ENCODE measurements at places on chromosomes 3 and 15.

GRCh38 chr3:168495270-168495669 is 399.5 kb upstream of the GOLIM4 start:
- H3K4me3 ChIP-seq: no peak overlapping the region
- no peaks in the 10 kb centered on the region for H3K4me1 ChIP-seq
- no peak overlapping the region for H3K27ac ChIP-seq
- DNase-seq: no peak
- no peaks in the 10 kb centered on the region for H3K36me3 ChIP-seq

DNA sequence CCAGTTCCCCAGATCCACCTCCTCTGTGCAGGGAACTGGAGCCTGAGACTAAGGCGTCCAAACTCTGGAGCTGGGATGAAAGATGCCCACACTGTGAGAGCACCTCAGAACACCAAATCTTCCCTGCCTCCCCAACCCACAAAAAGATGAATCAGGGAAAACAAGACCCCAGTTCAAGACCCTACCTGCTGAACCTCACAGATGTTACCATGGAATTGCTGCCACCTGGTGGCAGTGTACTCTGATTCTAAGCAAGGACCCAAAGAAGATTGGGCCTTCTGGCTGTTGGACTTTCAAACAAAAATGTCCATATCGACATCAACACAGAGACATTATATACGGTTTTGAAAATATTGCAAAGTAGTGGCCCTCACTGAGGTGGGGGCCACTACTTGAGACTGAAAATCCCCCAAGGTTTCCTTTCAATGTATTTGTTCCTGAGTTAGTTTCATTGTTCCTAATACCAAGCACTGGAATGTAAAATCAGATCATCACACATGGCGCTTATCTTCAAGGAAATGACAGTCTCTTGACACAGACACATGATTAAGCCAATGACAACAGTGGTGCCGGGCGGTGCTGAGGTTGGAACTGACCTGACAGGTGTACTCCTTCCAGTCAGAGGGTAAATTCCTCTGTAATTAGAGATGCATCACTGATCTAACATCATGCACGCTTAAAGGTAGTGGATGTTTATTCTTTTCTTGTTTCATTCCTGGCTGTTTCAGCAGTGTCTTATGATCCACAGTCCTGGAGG is 67.6 kb downstream of the SLC6A11 start:
- no peak overlapping the region for H3K27ac ChIP-seq
- no peaks in the 10 kb centered on the region for H3K27me3 ChIP-seq
- no peak for DNase-seq
- H3K4me1 ChIP-seq: no peaks in the 10 kb centered on the region
- H3K4me3 ChIP-seq: no peak overlapping the region
- H3K36me3 ChIP-seq: no peaks in the 10 kb centered on the region

GRCh38 chr3:134309987-134310700 is 59.5 kb upstream of the RYK start:
- DNase-seq: no peak
- H3K4me1 ChIP-seq: peaks cover 2% of the 10 kb centered on the region
- no peaks in the 10 kb centered on the region for H3K36me3 ChIP-seq
- H3K27me3 ChIP-seq: peaks cover 69% of the 10 kb centered on the region
- H3K27ac ChIP-seq: no peak overlapping the region
- H3K4me3 ChIP-seq: no peak overlapping the region

DNA sequence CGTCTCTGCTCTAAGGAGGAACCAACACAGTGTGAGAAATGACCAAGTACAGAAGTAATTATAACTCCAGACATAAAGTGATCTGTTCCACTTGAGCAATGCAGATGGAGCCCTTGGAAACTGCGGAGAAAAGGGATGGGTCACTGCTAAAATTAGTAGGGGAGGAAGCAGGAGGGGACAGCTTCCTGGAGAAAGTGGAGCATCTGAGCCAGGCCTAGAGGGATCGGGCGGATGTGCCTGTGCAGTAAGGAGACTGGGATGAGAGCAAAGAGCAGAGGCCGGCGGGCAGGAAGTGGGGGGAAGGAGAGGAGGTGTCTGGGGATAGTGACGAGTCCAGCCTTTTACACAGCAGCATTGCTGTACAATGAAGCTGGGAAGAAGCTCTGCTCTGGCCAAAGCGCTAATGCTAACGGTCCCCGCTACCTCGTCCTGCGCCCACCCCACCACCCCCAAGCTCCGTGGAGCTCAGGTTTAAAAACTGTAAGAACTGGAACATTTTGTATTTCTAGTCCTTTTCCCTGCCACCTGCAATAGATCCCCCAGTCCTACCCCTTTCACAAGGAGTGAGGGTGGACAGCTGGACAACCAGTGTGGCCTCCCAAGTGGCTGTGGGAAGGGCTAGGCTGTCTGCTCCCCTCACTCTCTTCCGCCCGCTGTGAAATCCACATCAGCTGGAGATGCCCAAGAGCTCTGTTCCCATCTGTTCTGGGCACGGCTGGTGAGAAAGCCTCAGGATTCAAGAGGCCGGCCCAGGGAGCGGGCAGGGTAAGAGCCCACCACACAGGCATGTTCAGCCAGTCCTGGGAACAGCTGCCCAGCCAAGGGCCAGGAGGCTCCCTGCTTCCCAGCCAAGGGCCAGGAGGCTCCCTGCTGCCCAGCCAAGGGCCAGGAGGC is 53.0 kb upstream of the HES1 start:
- peaks cover 43% of the 10 kb centered on the region for H3K27me3 ChIP-seq
- H3K27ac ChIP-seq: no peak overlapping the region
- H3K4me3 ChIP-seq: no peak overlapping the region
- DNase-seq: no peak

DNA sequence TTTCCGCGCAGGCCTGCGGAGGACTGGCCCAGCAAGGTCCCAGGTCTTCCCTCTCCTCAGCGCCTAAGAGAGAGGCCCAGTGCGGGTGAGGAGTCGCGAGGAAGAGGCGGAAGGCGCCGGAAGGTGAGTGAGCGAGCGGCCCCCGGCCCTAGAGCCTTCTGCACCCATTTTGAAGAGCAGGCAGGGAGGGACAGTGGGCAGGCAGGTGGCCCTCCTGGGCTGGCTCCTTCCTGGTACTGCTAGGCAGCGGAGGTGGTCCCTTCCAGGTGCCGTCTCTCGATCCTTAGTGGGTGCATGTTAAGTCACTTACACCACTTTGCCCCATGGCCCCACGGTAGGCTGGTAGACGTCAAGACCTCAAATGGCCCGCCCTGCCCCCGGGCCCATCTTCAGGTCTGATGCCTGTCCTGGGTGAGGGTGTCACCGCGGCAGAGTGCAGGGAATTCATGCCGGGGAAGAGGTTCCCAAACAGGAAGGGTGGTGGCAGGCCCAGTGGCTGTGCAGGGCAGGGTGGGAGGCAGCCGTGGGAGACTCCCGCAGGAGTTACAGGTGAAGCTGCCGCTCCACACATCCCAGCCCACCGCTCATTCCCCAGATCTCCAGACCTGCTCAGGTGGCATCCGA is 14.4 kb downstream of the PAK6 start:
- DNase-seq: no peak
- H3K27me3 ChIP-seq: peaks cover 38% of the 10 kb centered on the region
- no peak overlapping the region for H3K27ac ChIP-seq
- no peaks in the 10 kb centered on the region for H3K36me3 ChIP-seq
- H3K4me3 ChIP-seq: peak overlapping the region; percentile 80
- peaks cover 5% of the 10 kb centered on the region for H3K4me1 ChIP-seq

GRCh38 chr3:64799606-64800005 is 111.8 kb upstream of the ADAMTS9 start:
- H3K4me3 ChIP-seq: no peak overlapping the region
- no peak for DNase-seq
- H3K27me3 ChIP-seq: no peaks in the 10 kb centered on the region
- H3K27ac ChIP-seq: no peak overlapping the region

- H3K27me3 ChIP-seq: peaks cover 2% of the 10 kb centered on the region
- H3K4me1 ChIP-seq: peaks cover 9% of the 10 kb centered on the region
- H3K36me3 ChIP-seq: no peaks in the 10 kb centered on the region
- H3K4me3 ChIP-seq: no peak overlapping the region
- no peak overlapping the region for H3K27ac ChIP-seq
Measured at GRCh38 chr15:66651198-66651597, 50.8 kb upstream of the SMAD6 start.

GRCh38 chr3:30894521-30895251 is at the start of gene GADL1:
GADL1 (minus strand) TSS chr3:30894661; CDS start chr3:30894614, 47 bp downstream.
- no peak within 1 kb of the TSS for H3K27ac ChIP-seq
- H3K27me3 ChIP-seq: peaks cover 60% of the 10 kb centered on the region
- DNase-seq: peak; percentile 4
- H3K4me1 ChIP-seq: peaks cover 8% of the 10 kb centered on the region

- no peak overlapping the region for H3K4me3 ChIP-seq
- H3K27ac ChIP-seq: no peak overlapping the region
- H3K36me3 ChIP-seq: peaks cover 6% of the 10 kb centered on the region
- no peaks in the 10 kb centered on the region for H3K27me3 ChIP-seq
- peaks cover 6% of the 10 kb centered on the region for H3K4me1 ChIP-seq
Measured at GRCh38 chr15:49265911-49266310, 95.9 kb downstream of the GALK2 start.

DNA sequence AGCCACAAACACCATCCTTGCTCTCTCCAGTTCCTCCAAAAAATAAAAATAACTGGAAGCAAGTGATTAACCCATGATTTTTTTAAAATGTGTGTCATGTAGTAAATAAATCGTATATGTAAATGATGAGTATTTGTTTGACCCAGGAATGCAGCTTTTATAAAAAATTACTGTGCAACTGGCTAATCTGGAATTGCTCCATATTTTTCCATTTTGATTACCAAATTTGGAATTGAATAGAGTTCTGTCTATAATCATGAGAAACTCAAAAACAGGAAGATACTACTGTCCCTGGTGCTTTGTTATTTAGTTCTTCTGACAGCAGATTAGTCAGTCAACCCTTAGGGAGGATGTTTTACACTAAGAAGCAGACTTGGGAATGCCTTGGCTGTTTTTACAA is 116.2 kb downstream of the CCNL1 start:
- peaks cover 61% of the 10 kb centered on the region for H3K27me3 ChIP-seq
- no peaks in the 10 kb centered on the region for H3K36me3 ChIP-seq
- no peak overlapping the region for H3K4me3 ChIP-seq
- peaks cover 1% of the 10 kb centered on the region for H3K4me1 ChIP-seq
- DNase-seq: no peak
- H3K27ac ChIP-seq: no peak overlapping the region

- no peak for DNase-seq
- H3K27ac ChIP-seq: no peak overlapping the region
- H3K27me3 ChIP-seq: no peaks in the 10 kb centered on the region
- H3K36me3 ChIP-seq: no peaks in the 10 kb centered on the region
- H3K4me3 ChIP-seq: no peak overlapping the region
- H3K4me1 ChIP-seq: no peaks in the 10 kb centered on the region
Measured at GRCh38 chr3:143151004-143151731, 31.6 kb downstream of the CHST2 start.

DNA sequence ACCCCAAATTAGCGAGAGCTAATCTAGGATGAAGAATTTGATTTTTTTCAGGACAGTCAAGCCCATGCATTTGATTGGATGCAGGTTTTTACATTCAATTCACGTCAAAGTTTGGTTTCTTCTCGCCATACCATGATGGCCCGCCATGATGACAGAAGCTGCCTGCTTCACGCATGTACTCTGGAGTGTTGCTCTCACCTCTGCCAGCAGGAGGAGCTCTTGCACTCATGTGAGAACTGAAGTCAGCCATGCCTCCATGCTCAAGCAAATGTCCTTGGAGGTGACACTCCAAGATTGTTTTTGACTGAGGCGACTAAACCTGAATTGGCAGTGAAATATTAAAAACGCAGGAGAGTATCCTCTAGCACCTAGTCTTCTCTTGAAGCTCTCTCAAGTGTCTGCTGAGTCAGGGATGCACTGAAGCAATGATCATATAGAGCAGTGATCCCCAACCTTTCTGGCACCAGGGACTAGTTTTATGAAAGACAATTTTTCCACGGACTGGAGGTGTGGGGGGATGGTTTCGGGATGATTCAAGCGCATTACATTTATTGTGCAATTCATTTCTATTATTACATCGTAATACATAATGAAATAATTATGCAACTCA is 120.9 kb downstream of the SAMMSON start:
- no peaks in the 10 kb centered on the region for H3K36me3 ChIP-seq
- no peak overlapping the region for H3K27ac ChIP-seq
- peak; percentile 33 for DNase-seq
- no peaks in the 10 kb centered on the region for H3K27me3 ChIP-seq

DNA sequence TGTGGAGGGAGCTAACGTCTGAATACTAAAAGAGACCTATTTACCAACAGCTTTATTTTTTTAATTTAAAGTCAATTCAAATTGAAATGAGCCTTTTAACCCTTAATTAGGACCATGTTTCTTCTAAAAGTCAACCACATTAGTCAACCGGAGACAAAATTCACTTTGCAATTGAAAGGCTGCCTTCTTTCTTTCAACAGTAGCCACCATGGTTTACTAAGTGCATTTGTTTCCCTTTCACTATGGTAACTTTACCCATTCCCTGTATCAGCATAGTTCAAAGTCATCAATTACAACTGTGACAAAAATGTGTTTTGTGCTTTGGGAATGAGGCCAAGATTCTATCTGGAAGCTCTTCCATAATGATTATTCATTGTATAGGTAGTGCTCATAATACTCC is 225.4 kb downstream of the EPHA3 start:
- H3K27ac ChIP-seq: no peak overlapping the region
- no peaks in the 10 kb centered on the region for H3K27me3 ChIP-seq
- DNase-seq: no peak
- H3K36me3 ChIP-seq: no peaks in the 10 kb centered on the region
- no peaks in the 10 kb centered on the region for H3K4me1 ChIP-seq

- H3K27ac ChIP-seq: no peak overlapping the region
- DNase-seq: no peak
- H3K36me3 ChIP-seq: no peaks in the 10 kb centered on the region
- H3K4me1 ChIP-seq: peaks cover 9% of the 10 kb centered on the region
- H3K27me3 ChIP-seq: peaks cover 3% of the 10 kb centered on the region
Measured at GRCh38 chr15:80712956-80713355, 17.8 kb downstream of the ABHD17C start.

DNA sequence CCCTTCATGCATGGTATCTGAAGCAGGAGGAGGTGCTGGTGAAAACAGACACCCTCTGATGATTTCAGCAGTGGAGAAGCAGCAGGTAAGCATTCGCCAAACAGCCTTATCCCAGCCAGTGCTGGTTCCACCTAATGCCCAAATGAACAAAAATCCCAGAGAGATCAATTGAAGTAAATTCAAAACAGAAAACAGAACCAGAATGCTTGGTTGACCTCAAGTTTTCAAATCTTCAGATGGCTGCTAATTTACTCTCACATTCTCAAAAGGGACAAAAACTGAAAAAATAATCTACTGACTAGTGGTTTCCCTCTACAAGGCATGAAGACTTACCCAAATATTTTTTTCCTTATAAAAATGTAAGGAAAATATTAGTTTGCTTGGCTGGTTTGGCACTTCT is 87.0 kb upstream of the MYO5C start:
- no peaks in the 10 kb centered on the region for H3K27me3 ChIP-seq
- H3K4me1 ChIP-seq: peaks cover 1% of the 10 kb centered on the region
- no peak overlapping the region for H3K27ac ChIP-seq
- no peak for DNase-seq
- peaks cover 33% of the 10 kb centered on the region for H3K36me3 ChIP-seq

DNA sequence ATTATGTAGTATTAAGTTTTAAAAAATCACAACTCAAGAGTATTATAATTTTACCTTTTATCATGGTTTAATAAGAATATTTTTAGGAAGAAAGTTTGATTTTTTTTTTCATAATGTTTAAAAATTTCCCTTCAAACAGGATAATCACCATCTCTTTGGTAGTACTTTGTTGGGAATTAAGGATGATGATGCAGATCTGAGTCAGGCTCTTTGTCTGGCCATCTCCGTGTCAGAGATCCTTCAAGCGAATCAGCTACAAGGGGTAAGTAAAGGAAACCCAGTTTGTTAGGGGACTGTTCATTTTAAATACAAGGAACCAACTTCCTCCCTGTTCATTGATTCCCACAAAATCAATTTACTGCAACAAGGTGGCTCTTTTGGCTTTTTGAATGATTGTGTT is 36.8 kb upstream of the NIT2 start:
- no peak overlapping the region for H3K27ac ChIP-seq
- no peak overlapping the region for H3K4me3 ChIP-seq
- H3K4me1 ChIP-seq: no peaks in the 10 kb centered on the region
- no peaks in the 10 kb centered on the region for H3K27me3 ChIP-seq
- peaks cover 26% of the 10 kb centered on the region for H3K36me3 ChIP-seq

All from T-helper 2 cell treated with Interferon-gamma antibody and Interleukin-4, amounts not matched to agents 5 μg/mL and 100 μg/mL, for 36 hours (primary cell).